ENCODE measurements at places on chromosomes 12 and 14.

DNA sequence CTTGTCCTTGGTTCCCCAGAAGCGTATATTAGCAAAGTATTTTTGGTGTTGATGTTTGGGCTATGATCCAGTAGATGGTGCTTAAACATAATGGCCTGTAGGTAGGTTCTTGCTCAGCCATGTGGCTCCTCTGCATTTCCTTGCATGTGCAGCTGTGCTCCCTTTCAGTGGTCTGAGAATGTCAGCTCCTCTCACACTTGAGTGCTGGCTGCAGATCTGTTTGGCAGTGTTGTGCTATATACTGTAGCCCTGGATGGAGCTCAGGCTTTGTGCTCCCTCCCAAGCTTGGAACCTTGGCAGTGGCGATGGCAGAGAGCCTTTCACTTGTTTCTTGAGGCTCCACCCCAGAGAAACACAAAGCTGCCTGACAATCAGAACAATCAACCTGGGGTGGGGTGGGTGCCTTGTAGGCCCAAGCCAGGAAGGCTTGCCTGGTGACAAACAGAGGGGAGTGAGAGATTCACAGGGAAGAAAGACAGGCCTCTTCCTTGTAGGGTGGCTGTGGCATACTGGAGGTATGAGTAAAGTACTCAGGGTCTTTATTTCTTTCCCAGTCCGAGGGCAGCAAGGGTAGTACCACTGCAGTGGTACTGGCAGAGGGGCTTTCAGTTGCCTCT is 255.3 kb downstream of the RAD51B start:
- DNase-seq: no peak

DNA sequence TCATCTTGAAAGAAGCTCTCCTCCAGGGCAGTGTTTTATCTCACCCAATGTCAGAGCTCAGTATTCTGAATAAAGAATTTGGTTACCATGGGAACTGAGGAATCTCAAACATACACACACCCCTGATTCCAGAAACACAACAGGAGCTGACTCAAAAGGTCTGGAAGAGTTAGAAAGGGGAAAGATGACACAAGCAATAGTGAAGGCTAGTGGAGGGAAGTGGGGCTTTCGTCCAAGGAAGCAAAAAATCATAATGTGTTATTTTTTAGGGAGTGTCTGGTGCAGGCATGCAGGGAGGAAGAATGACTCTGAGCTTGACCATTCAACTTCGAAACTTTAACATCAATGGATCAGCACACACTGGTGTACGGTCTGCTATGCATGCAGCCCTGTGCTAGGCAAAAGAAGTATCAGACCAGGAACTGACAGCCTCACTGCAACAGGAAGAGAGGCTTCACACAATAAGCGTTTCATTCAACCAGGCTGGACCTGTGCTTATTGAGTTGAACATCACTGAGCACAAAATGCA is 20.3 kb downstream of the HEBP1 start:
- peak; percentile 95 for DNase-seq

- no peak for DNase-seq
These were observed 8.2 kb downstream of the SINHCAF start for GRCh38 chr12:31317471-31318395.

DNA sequence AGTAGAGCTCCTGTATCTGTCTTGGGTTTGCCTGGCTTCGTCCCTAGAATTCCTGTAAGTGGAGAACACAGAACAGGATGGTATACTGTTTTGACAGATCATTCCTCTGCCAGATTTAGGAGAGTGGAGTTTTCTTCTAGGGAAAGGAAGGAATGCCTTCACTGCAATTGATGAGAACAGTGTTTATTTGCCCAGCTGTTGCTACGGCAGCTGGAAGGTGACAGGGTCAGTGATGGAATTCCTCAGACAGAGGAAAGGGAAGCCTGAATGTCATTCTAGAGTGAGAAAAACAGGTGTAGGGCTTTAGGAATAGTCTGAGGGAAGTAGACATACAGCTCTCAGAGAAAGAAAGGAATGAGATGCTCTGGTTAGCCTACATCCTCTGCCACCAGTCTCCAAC is 11.7 kb downstream of the CSRNP2 start:
- DNase-seq: no peak

GRCh38 chr14:69303086-69303485 is 43.1 kb downstream of the GALNT16 start:
- no peak for DNase-seq

DNA sequence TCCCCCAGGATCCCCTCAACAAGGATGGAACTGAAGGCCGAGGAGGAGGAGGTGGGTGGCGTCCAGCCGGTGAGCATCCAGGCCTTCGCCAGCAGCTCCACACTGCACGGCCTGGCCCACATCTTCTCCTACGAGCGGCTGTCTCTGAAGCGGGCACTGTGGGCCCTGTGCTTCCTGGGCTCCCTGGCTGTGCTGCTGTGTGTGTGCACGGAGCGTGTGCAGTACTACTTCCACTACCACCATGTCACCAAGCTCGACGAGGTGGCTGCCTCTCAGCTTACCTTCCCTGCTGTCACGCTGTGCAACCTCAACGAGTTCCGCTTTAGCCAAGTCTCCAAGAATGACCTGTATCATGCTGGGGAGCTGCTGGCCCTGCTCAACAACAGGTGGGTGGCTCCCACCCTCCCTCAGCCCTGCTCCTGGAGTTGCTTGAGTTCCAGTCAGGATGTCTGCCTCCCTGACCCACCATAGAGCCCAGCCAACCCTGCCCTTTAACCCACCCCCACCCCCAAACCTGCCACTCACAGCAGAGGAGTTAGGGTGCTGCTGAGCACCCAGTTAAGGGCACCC is 1.4 kb downstream of the ASIC1 start:
- DNase-seq: no peak

DNA sequence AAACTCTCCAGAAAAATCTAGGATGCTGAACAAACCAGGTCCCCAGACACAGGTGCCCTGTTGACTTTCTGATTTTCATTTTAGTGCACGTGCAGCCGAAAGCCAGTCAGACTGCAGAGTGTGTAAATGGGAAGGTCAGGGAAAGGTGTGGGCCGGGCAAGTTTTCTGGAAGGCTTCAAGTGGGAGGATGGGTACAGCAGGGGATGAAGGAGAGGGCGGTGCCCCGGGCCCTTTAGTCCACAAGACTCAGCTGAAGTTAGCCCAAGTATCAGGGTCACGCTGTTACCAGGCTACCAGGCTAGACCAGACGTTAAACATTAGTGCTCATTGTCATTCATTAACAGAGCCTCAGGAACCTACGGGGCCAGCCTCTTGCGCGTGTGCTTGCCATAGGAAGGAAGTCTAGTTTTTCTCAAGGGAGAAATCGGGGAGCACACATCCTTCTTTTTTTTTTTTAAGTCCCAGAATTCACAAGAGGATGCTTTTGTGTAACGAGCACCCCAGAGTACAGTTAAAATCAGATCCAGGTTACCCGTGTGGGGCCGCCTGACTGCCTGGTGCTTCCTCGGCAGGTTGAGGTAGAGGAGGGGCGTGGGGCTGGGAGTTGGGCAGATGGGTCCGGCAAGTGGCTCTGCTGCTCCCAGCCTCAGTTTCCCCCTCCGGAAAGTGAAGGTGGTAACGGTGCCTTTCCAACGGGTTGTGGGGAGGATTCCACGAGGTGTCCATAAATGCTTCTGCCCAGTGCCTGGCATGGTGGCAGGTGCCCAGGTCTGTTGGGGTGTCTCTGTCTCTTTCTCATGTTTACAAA is 19.1 kb downstream of the BCL7A start:
- DNase-seq: no peak

DNA sequence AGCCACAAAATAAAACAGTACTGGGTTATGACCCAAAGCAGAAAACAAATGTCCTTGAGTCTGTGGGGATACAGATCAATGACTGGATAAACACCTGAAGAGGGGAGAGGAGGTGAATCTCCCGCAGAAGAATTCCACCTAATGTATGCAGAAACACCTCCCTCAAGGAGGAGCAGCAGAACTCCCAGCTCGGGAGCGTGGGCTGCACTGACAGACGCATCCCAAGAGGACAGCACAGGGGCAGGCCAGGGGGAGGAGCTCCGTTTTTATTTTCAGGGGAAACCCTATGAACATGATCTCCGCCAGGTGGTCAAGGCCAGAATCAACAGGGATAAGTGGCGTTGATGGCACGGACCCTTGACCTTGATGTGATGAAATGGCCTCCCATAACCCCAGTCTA is 41.8 kb upstream of the PPP2R5C start:
- no peak for DNase-seq

- DNase-seq: no peak
These were observed 12.0 kb downstream of the GNG2 start for GRCh38 chr14:51872396-51872795.

Data from fibroblast of skin of right biceps (primary cell).